ENCODE measurements at places on chromosomes 11 and 22.

- no peak for DNase-seq
Observed at GRCh38 chr11:105100981-105101630, 38.5 kb downstream of the CARD18 start.

- DNase-seq = no peak
Observed at GRCh38 chr11:108536783-108537182, 38.6 kb upstream of the POGLUT3 start.

- no peak for DNase-seq
Observed at GRCh38 chr11:69598147-69598546, 42.8 kb upstream of the CCND1 start.

GRCh38 chr11:6843670-6844069 is 1.8 kb upstream of the OR10A5 start:
- no peak for DNase-seq
